ENCODE measurements at places on chromosomes 16 and 17.

DNA sequence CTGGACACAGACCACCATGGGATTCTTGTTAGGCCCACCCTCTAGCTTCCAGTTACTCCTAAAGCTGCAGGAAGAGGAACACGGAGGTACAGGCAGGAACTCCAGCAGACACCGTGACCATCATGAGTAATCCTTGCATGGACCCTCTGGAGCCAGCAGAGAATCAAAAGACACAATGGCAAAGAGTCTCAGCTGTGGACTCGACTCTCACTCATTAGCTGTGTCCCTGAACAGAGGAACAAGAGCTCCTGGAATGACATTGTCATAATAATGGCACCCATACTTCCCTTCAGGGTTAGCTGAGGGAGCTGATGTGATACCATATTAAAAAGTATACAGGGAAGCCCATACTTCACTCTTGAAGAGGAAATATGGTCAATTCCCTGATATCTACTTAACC lies 176.3 kb upstream of the ASIC2 start:
- no peak for DNase-seq

DNA sequence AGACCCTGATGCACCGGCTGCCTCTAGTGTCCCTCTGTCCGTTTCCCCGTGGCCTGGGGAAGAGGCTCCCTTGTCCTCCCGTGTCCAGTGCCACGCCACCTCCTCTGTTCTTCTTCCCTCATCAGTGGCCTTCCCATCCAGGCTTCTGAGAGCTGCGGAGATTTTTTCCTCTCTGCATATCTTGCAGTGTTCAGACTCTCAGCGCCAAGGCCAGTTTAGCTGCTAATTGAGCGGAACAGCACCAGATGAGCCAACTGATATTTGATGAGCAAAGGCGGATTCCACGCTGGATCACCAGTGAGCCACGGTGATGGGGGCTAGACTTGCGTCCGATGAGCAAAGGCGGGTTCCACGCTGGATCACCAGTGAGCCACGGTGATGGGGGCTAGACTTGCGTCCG lies 257.6 kb downstream of the FOXL1 start:
- DNase-seq = no peak

GRCh38 chr17:43907998-43908721 lies 824 bp upstream of the MPP2 start:
- peak; percentile 48 for DNase-seq

- DNase-seq = peak; percentile 3
Observed at GRCh38 chr17:14784997-14785696, 480.0 kb downstream of the PMP22 start.

DNA sequence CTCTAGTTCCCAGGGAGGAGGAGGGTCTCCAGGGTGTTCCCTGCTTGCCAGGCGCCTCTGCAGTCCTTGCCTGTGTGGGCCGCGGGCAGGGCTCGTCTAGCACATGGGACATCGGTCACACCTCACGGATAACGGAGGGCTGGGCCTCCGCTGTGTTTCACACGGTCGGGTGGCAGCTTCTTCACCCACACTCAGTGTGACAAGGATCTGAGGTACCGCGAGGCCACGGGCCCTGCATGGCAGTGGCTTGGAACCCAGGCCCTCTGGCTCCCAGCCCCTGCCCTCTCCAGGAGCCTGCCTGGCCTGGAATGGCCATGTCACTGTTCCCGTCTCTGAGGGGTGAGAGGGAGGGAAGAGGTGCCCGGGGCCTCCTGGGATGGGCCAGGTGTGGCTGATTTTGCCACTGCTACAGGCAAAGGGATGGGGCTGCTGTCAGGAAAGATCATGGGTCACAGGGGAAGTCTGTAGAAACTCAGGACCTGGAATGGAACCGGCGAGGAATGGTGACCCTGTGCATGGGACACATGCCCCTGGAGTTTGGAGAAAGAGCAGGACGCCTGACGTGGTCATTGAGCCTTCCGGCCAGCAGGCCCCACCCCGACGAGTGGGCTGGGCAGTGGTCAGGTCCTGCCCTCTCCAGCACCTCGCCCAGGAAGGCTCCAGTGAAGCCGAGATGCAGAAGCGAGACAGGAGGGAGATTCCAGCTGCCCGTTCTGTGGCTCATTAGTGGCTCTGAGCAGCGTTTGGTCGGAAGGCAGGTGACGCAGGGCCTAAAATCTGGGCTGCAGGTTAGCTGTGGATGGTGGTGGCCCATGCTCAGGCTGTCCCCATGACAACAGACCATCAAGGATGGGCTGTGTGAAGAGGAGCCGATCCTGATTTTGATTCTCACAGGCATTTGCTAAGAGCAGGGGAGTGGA lies 76.5 kb upstream of the GSE1 start:
- no peak for DNase-seq

DNA sequence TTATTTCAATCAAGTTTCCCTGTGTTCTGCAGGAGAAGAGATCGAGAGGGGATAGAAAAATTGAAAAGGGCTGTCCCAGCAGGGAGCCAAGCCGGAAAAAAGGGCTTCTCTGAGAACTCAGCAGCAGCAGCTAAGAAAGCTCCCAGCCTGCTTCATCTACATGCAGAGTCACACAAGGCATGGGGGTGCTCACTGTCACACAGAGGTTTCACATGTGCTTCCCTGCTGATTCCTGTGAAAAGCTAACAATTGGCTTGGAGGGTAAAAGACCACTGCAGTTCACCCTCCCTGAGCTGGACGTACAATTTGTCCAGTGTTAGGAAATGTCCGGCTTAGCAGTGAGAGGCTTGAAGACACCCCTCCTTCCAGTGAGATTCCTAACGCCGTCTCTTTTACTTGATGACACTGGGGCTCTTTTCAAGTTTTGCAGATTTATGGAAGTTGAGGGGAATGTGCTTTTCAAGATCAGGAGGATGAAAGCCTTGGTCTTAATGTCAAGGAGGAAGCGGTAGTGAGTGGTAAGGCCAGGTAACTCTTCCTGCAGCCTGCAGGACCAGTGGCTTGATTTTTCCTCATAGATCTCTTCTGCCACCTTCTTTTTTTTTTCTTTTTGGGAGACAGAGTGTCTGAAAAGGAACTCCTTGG lies 85.6 kb downstream of the WNT3 start:
- no peak for DNase-seq

DNA sequence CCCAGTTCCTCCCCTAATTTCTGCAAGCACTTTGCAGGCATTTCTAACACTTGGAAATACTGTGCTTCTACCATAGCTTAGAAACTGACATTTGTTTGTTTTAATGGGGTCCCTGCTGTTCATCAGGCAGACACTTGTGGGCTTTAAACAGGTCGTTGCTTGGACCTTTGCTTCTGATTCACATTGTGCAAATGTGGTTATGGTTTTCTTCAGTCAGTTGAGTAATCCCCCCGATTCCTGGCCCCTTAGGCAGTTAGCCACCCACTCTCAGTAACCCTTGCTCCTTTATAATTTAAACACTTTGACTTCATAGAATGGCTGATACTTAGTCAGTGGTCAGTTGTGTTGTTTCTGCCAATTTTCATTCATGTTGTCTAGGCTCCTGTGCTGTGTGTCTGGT lies 39.4 kb downstream of the SLC47A1 start:
- DNase-seq = no peak

DNA sequence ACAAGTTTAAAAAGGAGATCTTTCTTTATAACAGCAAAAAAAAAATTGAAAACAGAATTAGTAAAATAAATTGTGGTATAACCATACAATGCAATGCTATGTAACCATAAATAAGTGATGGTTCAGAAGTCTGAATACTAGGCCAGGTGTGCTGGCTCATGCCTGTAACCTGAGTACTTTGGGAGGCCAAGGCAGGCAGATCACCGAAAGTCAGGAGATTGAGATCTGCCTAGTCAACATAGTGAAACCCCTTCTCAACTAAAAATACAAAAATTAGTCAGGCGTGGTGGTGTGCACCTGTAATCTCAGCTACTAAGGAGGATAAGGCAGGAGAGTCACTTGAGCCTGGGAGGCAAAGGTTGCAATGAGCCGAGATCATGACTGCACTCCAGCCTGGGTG lies 34.6 kb downstream of the CCT6B start:
- DNase-seq = no peak

DNA sequence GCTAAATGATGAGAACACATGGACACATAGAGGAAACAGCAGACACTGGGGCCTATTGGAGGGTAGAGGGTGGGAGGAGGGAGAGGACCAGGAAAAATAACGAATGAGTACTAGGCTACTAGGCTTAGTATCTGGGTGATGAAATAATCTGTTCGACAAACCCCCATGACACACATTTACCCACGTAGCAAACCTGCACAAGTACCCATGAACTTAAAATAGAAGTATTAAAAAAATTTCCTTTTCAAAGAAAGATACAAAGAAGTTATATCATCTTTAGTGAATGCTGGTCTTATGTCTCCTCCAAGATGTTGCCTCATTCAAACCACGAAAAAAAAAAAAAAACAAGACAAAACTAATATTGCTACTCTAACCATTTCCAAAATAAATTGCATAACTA lies 31.7 kb downstream of the MBTD1 start:
- DNase-seq = no peak

- DNase-seq = peak; percentile 63
Observed at GRCh38 chr17:59440757-59441463, 109.5 kb downstream of the YPEL2 start.

DNA sequence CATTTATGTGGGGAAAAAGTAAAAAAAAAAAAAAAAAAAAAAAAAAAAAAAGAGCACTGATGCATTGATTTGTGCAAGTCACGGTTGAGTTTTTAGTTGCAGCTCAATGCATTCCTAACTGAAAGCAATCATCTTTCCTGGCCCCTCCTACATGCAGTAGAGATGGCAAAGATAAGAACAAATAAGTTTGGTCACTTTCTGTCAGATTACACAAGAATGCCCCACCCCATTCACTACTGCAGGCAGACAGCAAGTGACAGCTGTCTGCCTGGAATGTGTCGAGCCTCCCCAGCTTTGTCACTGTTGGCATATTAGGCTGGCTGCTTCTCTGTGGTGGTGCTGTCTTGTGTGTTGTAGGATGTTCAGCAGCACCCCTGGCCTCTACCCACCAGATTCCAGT lies 243.5 kb downstream of the FOXL1 start:
- no peak for DNase-seq

- DNase-seq = no peak
Observed at GRCh38 chr17:4693416-4693815, 10.5 kb downstream of the PELP1 start.

- no peak for DNase-seq
Observed at GRCh38 chr16:8808009-8808408, 10.4 kb downstream of the PMM2 start.

DNA sequence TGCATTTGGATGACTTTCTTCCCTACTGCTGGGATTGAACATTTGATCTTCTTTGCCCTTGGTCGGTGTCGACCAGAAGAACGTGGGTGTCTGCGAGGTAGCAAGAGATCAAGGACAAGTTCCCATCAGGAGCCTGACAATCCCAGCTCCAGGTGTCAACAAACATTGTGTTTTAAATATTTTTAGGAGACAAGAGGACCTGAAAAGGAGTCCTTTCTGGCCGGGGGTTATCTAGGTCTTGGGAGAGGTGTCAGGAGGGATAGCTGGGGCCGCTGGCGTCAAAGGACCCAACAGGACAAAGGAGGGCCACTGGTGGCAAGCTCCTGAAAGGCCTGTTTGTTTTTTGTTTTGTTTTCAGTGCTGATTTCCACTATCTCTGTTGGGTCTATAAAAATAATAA lies 308.4 kb upstream of the ERCC4 start:
- no peak for DNase-seq

DNA sequence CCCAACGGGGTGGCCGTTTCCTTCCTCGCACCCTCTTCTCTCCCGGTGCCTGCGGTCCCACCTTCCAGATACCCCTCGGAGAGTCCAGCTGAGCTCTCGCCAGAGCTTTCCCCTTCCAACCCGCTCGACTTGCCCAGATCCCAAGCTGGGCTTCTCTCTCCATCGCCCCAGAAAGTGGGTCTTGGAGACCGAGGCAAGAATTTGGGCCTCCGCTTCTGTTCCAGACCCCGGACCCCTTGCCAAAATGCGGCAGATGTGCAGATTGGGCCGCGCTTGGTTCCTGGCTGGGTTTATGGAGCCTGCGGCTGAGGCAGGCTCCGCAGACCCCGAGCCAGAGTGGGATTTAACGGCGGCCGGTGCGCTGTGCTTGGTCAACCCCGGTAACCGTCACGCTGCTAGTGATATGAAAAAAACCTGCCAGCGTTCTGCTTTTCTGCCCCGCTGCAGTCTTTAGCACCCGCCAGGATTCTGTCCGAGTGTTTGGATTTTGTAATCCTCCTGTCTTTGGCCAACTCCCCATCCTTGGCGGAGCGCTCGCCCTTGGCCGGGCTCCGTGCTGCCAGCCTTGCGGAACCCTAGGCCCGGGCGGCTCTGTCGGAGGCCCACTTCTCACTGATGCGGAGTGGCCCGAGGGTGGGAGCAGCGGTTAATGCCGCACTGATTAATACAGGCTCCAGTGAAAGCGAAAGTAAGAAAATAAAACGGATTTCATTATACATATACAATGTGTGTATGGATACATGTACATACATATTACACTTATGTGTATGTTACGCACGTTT lies 754 bp upstream of the SLFN11 start:
- DNase-seq = peak; percentile 14

GRCh38 chr17:78396441-78397337 lies 18.2 kb downstream of the PGS1 start:
- no peak for DNase-seq

DNA sequence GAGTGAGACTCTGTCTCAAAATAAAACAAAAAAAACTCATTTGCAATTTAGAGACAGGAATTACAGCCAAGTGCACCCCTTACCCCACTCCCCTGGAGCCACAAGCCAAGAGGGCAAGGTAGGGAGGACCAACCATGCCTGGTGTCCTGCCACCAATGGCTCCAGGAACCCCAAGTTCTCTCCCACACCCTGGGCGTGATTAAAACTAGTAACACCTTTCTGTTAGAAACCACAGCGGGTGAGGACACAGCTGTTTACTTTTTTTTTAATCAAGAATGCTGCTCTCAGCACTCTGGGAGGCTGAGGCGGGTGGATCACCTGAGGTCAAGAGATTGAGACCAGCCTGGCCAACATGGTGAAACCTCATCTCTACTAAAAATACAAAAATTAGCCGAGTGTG lies 38.1 kb downstream of the ANKRD11 start:
- no peak for DNase-seq

DNA sequence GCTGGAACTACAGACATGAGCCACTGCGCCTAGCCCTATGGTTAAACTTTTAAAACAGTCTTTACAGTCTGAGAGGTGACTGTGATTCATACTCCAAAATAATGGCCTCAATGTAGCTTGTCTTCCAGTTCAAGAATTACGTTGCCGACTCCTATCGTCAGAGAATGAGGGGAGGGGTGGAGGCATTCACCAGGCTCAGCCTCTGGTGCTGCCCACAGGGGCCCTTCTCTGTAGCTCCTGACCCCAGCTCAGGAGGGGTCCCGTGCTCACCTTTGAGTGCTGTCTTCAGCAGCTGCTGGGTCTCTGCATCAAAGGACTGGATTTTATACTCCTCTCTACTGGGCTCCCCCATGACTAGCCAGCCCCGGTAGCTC lies 1.2 kb downstream of the MIF4GD start:
- no peak for DNase-seq

GRCh38 chr17:82548681-82549303 lies 29.3 kb downstream of the FOXK2 start:
- DNase-seq = no peak
